Mesenteric fat pad (tissue), 1 donor: ENCODE measurements at places on chromosomes 7 and 10. TPM values are rescaled to one million over a fixed set of nuclear protein-coding genes. Genes with fewer than 3 reads are reported as not detected.

DNA sequence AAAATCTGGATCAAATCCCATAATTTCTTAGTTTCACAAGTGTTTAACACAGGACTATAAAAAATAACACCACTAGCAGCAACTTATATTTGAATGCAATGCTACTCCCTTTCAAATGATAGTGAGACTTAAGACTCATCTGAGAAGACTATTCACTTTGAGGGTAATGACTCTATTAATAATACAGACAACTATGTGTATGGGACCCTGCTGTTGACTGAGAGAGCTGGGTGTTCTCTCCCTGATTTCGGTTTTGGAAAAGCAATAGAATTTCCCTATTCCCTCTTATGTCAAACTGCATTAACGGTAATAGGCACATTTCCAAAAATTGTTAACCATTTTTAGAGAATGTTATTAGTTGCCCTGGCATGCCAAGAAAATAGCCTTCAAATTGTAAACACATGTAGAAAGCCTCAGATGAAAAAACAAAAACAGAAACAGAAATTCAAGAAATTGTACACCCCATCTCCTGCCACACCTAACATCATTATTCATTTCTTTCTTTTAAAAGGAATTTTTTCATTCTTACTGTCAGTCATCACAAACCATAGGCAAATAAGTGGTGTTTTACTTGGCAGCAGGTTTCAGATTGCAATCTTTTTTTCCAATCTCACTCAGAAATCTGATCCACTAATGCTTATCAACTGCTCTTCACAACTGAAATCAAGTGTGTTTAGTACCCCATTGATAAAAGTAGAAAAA, 153.7 kb downstream of the TFPI2 start:
- DNase-seq, result no peak

CDHR3 gene
- 35.7 TPM for total RNA-seq

- no peak for DNase-seq
Measured at GRCh38 chr10:121500701-121501332, 97.4 kb downstream of the FGFR2 start.

INMT gene
- total RNA-seq, result 44.0 TPM

NKX2-3 gene
- total RNA-seq, result 2.8 TPM

FOXL3 gene
- not detected for total RNA-seq

DNA sequence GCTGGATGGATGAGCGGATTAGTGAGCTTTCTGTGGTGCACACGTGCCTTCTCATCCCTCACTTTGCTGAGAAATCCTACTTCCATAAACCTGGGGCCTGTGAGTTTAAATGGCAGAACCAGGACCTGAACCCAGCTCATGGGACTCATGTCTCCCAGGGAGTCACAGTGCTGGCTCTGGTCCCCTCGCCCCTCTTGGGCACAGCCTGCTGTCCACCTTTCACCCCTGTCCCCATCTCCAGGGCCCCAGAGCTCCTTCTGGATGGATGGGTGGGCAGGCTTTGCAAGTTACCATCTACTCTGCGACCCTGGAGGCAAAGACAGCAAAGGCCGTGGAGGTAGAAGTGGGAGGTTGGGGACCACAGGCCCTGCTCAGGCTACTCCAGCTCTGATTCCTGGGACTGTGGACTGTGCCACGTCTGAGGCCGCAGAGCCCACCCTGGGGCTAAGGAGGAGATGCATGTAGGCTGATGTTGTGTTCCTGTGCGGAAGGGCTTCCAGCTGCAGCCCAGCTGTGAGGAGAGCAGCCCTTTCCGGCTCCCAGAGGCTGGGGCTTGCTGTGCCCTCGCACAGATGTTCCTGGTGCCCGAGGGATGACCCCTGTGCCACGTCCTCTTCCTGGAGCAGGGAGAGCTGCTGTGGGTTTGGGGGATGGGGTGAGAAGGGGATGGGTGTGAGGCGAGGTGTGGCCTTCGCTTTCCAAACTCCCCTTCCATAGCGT, 40.3 kb downstream of the PRF1 start:
- no peak for DNase-seq

- DNase-seq, result no peak
Measured at GRCh38 chr7:151003572-151003971, 12.8 kb downstream of the NOS3 start.
